ENCODE measurements at places on chromosomes 7 and 10.

DNA sequence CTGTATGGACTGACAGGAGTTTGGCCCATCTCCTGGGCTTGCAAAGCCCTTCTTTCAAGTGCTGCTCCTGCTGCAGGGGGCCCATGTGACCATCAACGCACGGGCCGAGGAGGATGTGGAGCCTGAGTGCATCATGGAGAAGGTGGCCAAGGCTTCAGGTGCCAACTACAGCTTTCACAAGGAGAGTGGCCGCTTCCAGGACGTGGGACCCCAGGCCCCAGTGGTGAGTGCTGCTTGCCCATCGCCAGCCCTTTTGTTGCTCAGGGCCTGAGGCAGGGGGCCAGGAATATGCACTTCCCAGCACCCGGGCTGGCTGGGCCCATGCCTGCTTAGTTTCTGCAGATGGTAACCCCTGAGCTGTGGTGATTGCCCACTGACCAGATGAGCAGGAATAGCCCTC lies 8.7 kb downstream of the PGAM2 start:
- no peak for DNase-seq

GRCh38 chr7:67918158-67918557 lies 921.5 kb downstream of the TYW1 start:
- peak; percentile 14 for DNase-seq

DNA sequence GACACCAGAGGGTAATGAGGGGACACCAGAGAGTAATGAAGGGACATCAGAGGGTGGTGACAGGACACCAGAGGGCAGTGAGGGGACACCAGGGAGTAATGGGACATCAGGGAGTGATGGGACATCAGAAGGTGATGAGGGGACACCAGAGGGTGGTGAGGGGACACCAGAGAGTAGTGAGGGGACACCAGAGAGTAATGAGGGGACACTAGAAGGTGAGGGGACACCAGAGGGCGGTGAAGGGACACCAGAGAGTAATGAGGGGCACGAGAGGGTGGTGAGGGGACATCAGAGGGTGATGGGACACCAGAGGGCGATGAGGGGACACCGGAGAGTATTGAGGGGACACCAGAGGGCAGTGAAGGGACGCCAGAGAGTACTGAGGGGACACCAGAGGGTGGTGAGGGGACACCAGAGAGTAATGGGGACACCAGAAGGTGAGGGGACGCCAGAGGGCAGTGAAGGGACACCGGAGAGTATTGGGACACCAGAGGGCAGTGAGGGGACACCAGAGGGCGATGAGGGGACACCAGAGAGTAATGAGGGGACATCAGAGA lies 10.6 kb downstream of the NACAD start:
- DNase-seq, result no peak

DNA sequence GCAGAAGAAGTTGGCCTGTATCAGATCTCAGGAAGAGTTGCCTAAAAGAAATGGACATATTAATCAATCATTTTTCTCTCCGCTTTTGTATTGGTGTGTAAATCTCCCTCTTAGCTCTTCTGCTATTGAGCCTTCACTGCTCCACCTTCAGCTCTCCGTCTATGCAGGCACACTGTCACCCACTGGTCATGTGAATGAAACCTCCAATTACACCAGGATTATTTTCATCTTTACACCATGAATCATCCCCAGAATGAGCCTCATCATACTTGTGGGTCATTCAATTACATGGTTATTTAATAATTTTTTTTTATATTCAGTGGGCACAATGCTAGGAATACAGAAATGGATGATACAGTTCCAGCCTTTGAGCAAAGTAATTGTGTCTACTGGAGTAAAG lies 92.6 kb downstream of the LRRC4 start:
- peak; percentile 81 for DNase-seq

DNA sequence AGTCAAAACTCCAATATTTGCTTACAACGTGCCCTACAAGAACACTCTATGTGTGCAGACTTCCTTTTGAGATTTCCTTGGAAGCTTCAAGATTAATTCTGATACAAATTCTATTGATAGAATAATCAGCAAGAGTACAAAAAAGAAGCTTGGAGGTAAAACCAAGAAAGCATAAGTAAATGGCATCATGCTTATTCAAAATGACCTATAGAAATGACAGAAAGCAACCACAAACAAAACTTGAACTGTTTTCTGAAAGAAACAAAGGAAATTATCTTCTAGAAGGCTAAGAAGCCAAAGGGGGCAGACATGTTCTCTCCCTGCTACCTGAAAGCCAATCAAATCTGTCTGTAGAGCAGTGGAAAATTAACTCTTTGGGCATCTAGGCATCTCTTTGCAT lies 73.0 kb downstream of the CTNNA3 start:
- no peak for DNase-seq

DNA sequence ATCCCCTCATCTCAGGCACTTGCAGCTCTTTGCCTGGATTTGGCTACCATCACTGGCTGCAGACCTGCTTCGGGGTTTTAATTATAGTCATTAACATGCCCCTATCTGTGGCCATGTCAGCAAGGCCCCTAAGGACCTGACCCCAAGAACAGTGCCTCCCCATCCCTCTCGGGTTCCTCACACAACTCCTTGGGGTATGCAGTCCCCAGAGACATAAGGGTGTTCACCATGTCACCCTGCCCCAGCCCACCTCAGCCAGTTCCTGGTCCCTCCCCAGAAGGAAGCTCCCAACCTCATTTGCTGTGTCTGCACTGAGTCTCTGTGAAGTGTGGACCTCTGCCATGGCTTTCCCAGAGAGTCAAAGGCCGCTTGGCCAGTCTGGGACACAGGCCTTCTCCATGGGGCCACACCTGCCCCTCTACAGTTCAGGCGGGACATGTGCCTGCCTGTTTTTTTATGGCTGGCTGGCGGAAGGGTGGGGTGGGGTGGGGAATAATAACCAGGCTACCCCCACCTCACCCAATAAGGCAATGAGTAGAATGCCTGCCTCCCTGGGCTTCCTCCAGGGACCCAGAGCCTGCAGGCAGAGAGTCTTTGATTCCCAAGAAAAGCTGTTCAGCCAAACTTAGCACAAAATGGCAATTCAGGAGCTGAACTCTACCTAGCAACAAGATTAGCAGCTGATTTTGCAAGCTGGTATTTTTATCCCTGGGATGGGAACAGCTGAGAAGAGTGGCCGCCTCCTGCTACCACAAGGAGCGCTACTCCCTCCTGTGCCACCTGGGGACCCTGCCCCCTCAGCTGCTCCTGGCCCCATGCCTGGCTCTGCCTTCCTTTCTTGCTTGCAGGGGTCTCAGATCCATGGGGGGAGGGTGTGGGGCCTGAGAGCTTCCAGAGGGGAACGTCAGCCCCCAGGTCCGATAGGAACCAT lies 23.7 kb upstream of the CAMK2B start:
- DNase-seq, result no peak

DNA sequence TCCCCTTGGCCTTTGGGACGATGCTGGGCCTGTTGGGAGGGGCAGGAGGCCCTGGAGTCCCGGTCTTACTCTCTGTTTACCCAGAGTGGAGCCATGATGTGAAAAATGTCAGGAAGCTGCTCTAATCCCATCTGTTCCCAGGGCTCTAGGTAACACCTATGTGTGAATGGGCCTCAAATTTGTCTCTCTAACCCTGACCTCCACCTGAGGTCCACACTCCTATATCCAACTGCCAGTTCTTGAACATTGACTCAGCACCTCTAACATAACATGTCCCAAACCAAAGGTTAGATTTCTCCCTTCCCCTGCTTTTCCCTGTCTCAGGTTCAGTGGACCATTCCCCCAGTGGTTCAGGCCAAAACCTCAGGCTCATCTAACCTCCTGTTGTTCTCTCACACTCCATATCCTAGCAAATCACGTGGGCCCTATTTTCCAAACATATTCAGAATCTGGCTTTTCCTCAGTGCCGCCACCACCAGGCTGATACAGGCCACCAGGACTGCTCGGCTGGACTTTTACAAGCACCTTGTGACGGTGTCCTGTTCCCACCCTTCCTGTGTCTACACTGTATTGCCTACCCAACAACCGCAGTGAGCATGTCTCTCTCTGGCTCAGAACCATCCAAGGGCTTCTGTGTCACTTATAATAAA lies 130.6 kb downstream of the ATXN7L1 start:
- no peak for DNase-seq

- no peak for DNase-seq
Observed at GRCh38 chr10:86486856-86487255, 34.7 kb downstream of the WAPL start.

- DNase-seq, result peak; percentile 72
Observed at GRCh38 chr10:113228530-113228929, 278.5 kb downstream of the TCF7L2 start.

DNA sequence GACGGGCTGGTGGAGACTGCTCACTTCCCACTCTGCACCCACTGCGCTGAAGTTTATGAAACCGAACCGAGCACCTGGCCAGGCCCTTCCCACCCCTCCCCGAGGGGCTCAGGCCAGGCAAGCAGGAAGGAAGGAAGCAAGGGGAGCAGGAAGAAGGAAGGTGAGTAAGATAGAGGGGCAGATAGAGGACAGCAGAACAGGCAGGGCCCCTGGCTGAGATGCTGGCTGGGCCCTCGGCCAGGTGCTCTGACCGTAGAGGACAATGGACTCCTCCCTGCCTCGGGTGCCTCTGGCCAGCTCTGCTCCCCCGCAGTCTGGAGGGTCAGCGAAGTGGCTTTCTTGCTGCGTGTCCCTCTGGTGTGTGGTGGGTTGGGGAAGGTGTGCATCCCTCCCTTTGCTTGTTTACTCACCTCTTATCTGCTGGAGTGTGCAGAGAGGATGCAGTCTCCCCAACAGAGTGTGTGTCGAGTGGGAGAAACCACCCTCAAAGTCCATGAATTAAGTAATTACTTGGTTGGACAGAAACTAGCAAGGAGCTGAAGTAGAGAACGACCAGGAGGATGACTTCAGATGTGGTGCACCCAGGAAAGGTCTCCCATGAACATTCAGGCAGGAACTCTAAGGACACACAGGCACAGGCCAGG lies 82.8 kb upstream of the PPP2R2D start:
- DNase-seq, result no peak

DNA sequence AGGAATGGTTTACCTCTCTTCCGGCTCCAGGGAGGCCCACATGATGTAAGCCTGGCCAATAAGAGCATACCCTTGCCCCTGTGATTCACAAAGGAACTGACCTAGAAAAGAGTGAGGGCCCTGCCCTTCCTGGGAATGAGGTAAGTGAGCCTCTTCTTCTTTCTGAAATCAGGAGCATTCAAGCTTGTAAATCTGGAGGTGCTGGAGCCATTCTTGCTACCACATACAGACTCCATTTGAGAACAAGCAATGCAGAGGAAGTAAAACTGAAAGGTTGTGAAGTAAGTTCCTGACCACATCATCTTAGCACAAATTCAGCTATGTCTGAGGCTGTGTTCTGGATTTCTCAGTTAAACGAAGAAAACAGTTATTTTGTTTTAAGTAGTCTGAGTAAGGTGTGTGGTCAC lies 132.2 kb downstream of the CD36 start:
- no peak for DNase-seq

DNA sequence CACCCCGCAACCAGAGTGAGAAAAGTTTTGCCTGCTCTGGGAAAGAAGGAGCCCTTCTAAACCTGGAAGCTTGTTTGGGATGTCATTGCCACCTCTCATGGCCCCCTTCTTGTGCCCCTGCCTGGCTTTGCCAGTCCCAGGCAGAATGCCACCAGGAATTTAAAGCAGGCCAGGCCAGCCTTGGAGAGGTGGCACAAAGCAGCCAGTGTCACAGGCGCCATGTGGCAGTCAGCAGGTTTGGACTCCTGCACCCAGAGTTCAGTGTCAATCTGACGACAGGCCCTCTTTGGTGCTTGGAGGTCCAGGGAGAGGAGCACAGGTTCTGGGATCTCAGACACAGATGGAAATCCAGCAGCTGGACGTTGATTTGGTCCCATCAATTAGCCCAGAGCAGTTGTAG lies 12.7 kb downstream of the HK1 start:
- no peak for DNase-seq

DNA sequence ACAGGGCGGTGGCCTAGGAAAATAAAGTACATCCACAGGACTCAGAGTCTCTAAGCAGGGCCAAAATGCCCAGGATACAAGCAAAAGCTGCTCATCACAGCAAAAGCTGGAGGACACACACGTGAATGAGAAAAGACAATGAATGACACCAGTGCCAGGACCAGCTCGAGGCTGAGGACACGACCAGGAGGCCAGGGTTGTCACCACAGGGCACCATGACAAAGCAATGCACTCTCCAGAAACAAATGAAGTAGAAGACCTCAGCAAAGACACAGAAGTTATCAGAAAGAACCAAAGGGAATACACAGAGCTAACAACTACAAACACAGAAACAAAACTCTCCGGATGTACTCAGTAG lies 92.1 kb downstream of the FOXL3 start:
- DNase-seq, result no peak

DNA sequence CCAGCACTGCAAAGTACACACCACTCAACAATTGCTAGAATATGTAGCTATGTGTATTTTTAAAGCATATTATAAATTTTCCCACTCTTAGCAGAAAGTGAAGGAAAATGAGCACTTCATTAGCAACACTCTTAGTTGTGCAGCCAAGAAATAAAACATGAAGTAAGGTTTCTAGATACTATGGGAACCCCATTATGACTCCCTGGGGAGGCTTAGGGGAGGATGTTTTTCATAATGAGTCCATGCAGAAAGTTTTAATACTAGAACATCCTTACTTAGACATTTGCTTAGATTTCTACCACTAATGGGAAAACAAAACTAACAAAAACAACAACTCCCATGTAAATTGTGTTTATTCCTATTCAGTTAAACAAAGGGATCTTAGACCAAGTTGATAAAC lies 148.4 kb upstream of the HDAC9 start:
- no peak for DNase-seq

DNA sequence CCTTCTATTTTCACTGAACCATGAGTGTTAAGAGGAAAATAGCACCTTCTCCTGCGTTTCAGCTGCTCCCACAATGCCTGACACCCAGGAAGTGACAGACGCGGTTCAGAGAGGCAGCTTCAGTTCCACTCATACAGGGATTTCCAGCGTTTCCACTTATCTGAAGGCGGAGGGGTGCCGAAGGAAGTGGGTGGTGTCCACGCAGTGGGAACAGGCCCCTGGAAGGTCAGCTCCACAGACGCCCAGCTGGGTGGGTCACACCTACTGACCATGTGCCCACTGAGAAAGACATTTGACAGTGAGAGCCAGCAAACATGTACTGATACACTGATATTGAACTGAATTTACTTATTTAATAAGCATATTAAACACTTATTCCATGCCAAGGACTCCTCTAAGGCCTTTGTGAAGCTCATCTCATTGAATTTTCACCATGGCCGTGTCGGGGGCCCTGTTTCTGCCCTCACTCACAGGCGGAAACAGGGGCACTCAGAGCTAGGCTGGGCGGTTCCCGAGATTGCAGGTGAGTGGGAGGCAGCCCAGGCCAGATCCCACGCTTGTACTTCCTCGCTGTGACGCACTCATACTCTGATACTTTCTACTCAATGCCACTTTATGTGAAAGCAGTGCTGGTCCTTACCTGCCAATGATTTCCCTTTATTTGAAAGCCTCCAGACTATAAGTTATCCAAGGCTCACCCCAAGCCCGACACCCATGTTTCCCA lies 96.8 kb downstream of the TCERG1L start:
- no peak for DNase-seq

Measured in fibroblast of skin of right quadriceps (primary cell).